ENCODE measurements at places on chromosomes 12 and 14. TPM values are rescaled to one million over a fixed set of nuclear protein-coding genes. Genes with fewer than 3 reads are reported as not detected.

UNG gene
- 93.2 TPM for total RNA-seq

OR4K2 gene
- total RNA-seq = not detected

GPR68 gene
- total RNA-seq = 0.24 TPM

EPYC gene
- not detected for total RNA-seq

TEX22 gene
- total RNA-seq = 0.06 TPM

IQSEC3 gene
- total RNA-seq = 0.02 TPM

PTPRB gene
- total RNA-seq = 0.77 TPM

HOXC6 gene
- total RNA-seq = 5.6 TPM

GDF11 gene
- total RNA-seq = 3.9 TPM

KCNH5 gene
- total RNA-seq = not detected

TMED10 gene
- total RNA-seq = 308 TPM

DDN gene
- total RNA-seq = 0.69 TPM

CD163L1 gene
- 0.23 TPM for total RNA-seq

GPR65 gene
- not detected for total RNA-seq
